ENCODE measurements at places on chromosomes 5 and 9.

DNA sequence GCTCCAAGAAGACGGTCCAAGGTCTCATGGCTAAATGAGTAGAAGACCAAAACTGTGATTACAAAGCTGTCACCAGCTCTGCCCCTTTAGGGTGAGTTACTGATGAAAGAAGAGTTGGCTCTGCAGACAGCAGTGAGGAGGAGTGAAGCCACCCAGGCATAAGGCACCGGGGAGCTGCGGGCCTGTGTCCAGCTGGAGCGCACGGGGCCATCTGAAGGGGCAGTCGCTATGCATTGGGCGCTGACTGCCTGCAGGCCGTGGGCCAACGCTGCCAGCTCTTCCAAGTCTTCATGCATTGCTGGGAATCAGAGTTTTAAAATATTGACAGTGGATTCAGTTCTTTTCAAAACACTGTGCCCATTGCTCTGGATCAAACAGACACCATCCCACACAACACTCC is 70.3 kb downstream of the DAPK1 start:
- no peak for DNase-seq

- no peak for DNase-seq
These were observed 24.0 kb upstream of the EBF1 start for GRCh38 chr5:159123700-159124099.

GRCh38 chr9:84953797-84954705 is 284.5 kb downstream of the NTRK2 start:
- peak; percentile 6 for DNase-seq

DNA sequence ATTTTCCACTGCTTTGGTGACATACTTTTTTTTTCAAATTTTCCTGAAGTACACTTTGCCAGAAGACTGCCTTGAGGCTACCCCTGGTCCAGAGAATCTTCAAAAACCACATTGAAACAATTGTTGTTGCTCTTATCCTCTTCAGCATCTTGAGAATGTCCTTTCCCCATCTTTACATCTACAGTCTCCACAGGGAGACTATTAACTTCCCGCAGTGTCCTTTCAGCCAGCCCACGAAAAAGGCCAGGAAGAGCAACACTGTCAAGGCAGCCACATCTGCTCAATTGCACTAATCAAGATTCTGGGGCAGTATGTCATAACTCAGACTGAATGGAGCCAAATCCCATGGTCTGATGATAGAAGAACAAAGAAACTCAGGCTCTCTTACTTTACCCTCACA is 148.3 kb downstream of the ENC1 start:
- DNase-seq = no peak

Data from NCI-H2107 (cell line).